ENCODE measurements at places on chromosomes 6 and 20. TPM values are rescaled to one million over a fixed set of nuclear protein-coding genes. Genes with fewer than 3 reads are reported as not detected.

The GPR6 gene
- not detected for total RNA-seq

The CTCFL gene
- total RNA-seq = not detected

The NCOA7 gene
- total RNA-seq = 27.5 TPM

The RAET1G gene
- not detected for total RNA-seq

The EYS gene
- total RNA-seq = not detected

The AGER gene
- total RNA-seq = 2.8 TPM

The MYMX gene
- not detected for total RNA-seq

The MICB gene
- total RNA-seq = 1.5 TPM

The EPPIN gene
- total RNA-seq = not detected

- peaks cover 14% of the 10 kb centered on the region for H3K4me1 ChIP-seq
- no peak overlapping the region for H3K4me3 ChIP-seq
- H3K27ac ChIP-seq = no peak overlapping the region
Observed at GRCh38 chr6:16154904-16155303, 26.0 kb downstream of the MYLIP start.

- H3K27ac ChIP-seq = no peak overlapping the region
- no peak for DNase-seq
- no peaks in the 10 kb centered on the region for H3K36me3 ChIP-seq
- no peaks in the 10 kb centered on the region for H3K27me3 ChIP-seq
- H3K4me3 ChIP-seq = no peak overlapping the region
- H3K4me1 ChIP-seq = peaks cover 11% of the 10 kb centered on the region
Observed at GRCh38 chr6:12404651-12405050, 114.5 kb downstream of the EDN1 start.

DNA sequence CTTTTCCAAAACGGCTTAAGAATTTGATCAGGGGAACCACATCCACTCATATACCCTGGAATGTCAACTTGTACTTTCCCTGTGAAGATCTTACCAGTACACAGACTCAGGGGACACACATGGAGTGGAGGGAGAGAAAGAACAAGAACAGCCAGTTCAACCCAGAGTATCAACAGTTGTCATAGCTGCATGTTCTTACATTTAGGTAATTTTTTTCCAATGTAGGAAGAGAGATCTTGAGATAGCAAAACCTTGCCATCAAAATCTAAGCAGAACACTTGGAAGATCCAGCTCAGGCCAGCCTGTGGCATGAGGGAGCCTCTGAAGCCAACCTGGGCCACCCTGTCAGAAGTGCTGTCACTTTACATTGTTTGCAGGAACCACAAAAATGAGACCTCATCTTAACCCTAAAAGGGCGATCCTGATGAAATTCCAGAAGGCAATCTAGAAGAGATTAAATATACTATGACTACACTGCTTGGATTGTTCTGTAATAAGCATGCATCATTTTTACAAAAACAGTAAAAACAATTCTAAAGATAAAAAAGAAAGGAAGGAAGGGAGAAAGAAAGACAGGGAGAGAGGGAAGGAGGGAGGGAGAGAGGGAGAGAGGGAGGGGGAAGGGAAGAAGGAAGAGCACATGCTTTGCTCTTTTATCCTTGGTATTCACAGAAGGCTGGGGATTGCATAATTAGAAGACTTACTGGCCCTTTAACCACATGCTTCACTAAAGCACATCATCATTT lies 124.7 kb upstream of the TCF21 start:
- H3K27me3 ChIP-seq = no peaks in the 10 kb centered on the region
- H3K27ac ChIP-seq = peak overlapping the region; percentile 54
- no peaks in the 10 kb centered on the region for H3K36me3 ChIP-seq
- DNase-seq = no peak
- H3K4me1 ChIP-seq = no peaks in the 10 kb centered on the region

DNA sequence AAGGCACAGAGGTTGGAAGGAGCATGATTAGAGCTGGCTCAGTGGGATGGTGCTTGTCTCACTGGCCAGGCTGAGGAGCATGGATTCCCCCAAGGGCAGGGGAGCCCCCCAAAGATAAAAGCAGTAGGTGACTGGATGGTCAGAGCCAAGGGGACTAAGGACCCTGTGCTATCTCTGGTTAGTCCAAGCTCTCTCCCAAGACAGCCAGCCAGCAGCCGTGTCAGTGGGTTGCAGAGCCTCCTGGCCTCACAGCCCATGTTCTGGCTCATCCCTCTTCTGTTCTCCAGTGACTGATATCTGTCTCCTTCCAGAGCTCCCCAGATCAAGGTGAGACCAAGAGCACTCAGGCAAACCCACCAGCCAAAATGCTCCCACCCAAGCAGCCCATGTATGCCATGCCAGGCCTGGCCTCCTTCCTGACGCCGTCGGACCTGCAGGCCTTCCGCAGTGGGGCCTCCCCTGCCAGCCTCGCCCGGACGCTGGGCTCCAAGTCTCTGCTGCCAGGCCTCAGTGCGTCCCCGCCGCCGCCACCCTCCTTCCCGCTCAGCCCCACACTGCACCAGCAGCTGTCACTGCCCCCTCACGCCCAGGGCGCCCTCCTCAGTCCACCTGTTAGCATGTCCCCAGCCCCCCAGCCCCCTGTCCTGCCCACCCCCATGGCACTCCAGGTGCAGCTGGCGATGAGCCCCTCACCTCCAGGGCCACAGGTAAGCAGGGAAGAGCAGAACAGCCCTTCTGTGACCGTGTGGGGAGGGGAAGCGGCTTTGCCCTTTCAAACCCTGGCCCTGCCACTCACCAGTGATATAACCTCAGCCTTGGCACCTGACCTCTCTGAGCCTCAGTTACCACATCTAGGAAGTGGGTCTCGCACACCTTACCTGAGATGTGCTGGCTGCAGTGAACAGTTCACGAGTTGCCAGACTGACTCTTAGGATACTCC lies 121.3 kb downstream of the JPH2 start:
- no peaks in the 10 kb centered on the region for H3K36me3 ChIP-seq
- no peaks in the 10 kb centered on the region for H3K27me3 ChIP-seq
- H3K4me3 ChIP-seq = no peak overlapping the region
- no peaks in the 10 kb centered on the region for H3K4me1 ChIP-seq

DNA sequence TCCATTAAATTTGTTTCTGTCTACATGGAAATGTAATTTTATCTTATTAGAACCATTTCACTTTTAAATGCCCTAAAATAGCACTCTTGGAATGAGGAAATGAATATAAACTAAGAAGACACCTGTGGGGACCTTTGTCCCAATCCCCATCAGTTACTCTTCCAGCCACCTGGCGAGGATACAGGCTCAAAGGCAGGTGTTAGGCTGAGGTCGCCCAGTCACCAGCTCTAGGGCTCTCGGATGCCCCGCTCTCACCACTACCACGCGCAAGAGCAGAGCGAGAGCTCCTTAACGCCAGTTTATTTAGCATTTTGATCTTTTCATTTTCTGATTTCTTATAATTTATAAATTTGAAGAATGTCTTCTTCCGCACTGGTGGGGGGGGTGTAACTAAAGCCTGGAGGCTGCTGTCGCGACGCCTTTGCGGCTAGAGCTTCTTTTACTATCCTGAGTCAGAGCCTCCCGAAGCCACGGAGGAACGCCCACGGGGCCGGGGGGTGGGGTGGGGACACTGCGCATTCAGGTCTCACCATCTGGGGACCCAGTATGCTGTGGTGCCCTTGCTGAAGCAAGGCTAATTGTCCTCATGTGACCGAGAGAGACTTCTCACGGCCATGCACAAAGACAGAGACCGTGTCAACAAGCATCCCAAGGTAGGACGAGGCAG lies 38.7 kb upstream of the AFDN start:
- no peak overlapping the region for H3K27ac ChIP-seq
- peak; percentile 46 for DNase-seq
- H3K36me3 ChIP-seq = no peaks in the 10 kb centered on the region
- H3K4me3 ChIP-seq = no peak overlapping the region
- H3K4me1 ChIP-seq = no peaks in the 10 kb centered on the region

- no peaks in the 10 kb centered on the region for H3K36me3 ChIP-seq
- H3K27ac ChIP-seq = no peak overlapping the region
- H3K27me3 ChIP-seq = no peaks in the 10 kb centered on the region
- DNase-seq = no peak
- peaks cover 13% of the 10 kb centered on the region for H3K4me1 ChIP-seq
Observed at GRCh38 chr20:50050660-50051308, 62.2 kb downstream of the UBE2V1 start.

DNA sequence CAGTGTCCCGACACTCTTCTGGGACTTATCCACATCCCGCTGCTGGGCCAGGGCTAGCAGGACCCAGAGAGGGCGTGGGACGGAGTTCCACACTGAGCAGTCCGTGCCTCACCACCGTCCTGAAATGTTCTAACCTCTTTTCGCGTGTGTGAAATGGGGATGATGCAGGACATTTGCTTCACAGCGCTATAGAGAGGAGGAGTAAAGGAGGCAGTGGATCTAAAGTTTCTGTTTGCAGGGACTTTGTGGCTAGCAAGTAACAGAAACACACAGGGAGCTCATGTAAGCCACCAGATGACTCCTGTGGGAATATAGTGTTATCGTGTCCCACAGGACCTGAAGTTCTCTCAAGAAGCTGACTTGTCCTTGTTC lies 634 bp downstream of the ITPA start:
- peak overlapping the region; percentile 83 for H3K27ac ChIP-seq
- peak overlapping the region; percentile 85 for H3K4me3 ChIP-seq
- H3K27me3 ChIP-seq = no peaks in the 10 kb centered on the region
- peaks cover 10% of the 10 kb centered on the region for H3K4me1 ChIP-seq
- peaks cover 4% of the 10 kb centered on the region for H3K36me3 ChIP-seq
- no peak for DNase-seq

GRCh38 chr6:101015541-101015940 lies 134.4 kb upstream of the ASCC3 start:
- H3K4me3 ChIP-seq = no peak overlapping the region
- H3K27me3 ChIP-seq = no peaks in the 10 kb centered on the region
- no peaks in the 10 kb centered on the region for H3K36me3 ChIP-seq
- H3K27ac ChIP-seq = no peak overlapping the region

DNA sequence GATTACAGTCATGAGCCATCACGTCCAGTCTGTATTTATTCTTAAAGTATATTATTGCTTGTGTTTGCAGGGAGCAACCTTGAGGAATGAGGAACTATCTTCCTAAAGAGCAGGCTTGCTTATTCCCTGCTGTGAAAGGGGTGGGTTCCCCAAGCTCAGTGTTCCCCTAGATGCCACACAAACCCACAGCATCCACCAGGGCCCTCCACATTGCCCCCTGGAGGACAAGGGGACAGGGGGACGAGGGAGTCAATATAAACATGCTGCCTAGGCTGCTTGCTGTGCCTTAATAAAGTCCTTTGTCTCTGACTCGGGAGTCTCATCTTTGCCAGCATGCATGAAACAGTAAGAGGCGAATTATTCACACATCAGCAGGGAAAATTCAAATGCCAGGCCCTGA lies 8.0 kb upstream of the IDH3B start:
- H3K27me3 ChIP-seq = no peaks in the 10 kb centered on the region
- H3K27ac ChIP-seq = no peak overlapping the region
- H3K36me3 ChIP-seq = no peaks in the 10 kb centered on the region
- DNase-seq = peak; percentile 17
- no peak overlapping the region for H3K4me3 ChIP-seq

GRCh38 chr6:147561726-147562125 lies 53.2 kb downstream of the SAMD5 start:
- H3K27ac ChIP-seq = no peak overlapping the region
- H3K4me3 ChIP-seq = no peak overlapping the region
- H3K36me3 ChIP-seq = no peaks in the 10 kb centered on the region
- DNase-seq = no peak
- no peaks in the 10 kb centered on the region for H3K27me3 ChIP-seq

DNA sequence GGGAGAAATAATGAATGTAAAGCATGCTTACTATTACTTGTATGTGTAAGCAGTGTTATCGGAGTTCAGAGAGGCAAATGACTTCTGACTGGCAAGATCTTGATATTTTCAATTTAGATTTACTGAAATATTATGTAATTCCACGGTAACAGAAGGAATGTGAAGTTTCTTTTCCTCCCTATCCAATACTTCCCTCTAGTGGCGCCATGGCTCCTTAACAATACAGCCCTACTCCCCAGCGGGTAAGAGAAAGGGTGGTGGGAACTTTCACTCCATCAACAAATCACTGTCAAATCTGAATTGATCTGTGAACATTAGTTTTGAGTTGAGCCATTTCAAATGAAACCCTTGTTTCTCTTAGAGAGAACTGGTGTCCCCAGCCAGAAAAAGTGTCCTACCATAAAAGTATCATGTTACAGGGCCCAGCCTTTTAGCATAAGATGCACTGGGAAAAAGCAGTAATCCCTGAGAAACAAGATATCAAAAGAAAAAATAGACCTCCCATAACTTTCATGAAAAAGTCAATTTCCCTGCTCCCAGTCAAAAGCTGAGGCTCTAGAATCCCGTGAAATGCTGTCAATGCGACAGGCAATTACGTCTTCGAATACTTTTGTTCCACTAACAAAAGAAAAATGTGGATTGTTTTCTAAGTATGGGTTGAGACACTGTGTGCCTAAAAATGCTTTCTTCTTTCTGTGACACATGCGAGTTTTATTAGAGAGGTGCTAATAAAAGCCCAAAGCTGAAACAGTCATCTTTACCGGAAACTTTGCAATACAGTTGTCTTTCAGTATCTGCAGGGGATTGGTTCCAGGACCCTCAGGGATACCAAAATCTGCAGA lies 12.9 kb downstream of the COX7A2 start:
- no peaks in the 10 kb centered on the region for H3K27me3 ChIP-seq
- H3K4me1 ChIP-seq = no peaks in the 10 kb centered on the region
- no peak for DNase-seq
- no peak overlapping the region for H3K4me3 ChIP-seq
- no peak overlapping the region for H3K27ac ChIP-seq

DNA sequence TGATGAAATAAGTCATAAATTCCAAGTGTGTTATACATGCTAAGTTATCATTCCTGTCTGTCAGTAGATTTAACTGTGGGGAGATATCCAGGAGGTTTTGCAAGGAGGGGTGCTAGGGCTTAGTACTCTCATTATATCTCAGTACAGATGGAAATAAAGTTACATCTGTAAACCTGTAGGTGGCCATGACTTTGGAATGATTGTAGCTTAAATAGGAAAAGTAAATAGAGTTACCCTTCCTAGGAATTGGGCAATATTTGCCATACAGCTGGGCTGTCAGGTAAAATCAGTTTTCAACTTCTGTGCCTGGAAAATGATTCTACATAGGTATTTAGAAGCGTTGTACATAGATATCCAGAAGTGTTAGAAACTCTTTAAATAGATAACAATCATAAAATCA lies 19.8 kb upstream of the TGM3 start:
- no peaks in the 10 kb centered on the region for H3K27me3 ChIP-seq
- no peaks in the 10 kb centered on the region for H3K36me3 ChIP-seq
- DNase-seq = no peak
- H3K4me3 ChIP-seq = no peak overlapping the region
- H3K4me1 ChIP-seq = no peaks in the 10 kb centered on the region

GRCh38 chr6:26553635-26554446 lies 15.7 kb downstream of the HMGN4 start:
- peaks cover 6% of the 10 kb centered on the region for H3K4me1 ChIP-seq
- no peaks in the 10 kb centered on the region for H3K36me3 ChIP-seq
- H3K27me3 ChIP-seq = no peaks in the 10 kb centered on the region
- DNase-seq = peak; percentile 91

GRCh38 chr6:27838945-27839625 lies 73.1 kb downstream of the OR2B2 start:
- no peak for DNase-seq
- H3K4me3 ChIP-seq = peak overlapping the region; percentile 48
- peaks cover 18% of the 10 kb centered on the region for H3K27me3 ChIP-seq
- H3K27ac ChIP-seq = peak overlapping the region; percentile 87
- H3K36me3 ChIP-seq = no peaks in the 10 kb centered on the region

Data from sigmoid colon (tissue), 7 donors.